ENCODE measurements at places on chromosomes 7 and 10.

DNA sequence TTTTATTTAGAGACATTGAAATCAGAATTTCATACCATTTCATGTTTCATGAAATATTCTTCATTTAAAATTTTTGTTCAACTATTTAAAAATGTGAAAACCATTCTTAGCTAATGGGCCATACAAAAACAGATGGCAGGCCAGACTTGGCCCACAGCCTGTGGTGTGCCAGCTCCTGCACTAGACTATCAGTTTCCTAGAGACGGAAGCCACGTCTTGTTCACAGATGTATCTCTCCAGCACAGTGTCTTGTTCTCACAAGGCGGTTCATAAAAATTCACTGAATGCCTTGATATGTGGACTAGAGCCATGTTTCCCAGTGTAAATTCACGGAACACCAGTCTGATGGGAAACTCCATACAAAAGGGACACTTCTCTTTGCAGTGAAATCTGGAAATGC, 216.0 kb downstream of the KCNMA1 start:
- no peak for DNase-seq

- peak; percentile 72 for DNase-seq
Observed at GRCh38 chr10:104580774-104581675, 60.1 kb upstream of the SORCS3 start.

- DNase-seq: peak; percentile 76
Observed at GRCh38 chr7:36283711-36284130, 105.9 kb upstream of the ANLN start.

- DNase-seq: no peak
Observed at GRCh38 chr7:484356-485101, 35.1 kb downstream of the PDGFA start.

DNA sequence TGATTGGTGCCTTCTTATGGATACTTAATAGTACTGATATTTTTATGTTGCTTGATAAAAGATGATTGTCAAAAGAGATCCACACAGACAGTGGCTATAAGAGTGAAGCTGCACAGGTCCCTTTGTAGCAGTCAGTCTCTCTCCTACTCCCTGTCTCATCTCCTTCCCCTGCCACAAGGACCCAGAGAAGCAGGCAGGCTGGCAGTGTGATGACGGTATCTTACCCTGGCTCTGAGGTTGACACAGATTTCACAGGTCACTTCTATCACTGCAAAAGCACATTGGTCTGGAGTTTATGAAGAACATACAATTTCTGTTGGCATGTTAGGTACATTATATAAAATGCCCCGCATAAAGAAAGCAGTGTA, 64.4 kb upstream of the AHR start:
- DNase-seq: peak; percentile 58

GRCh38 chr10:26440088-26440470, 1.9 kb downstream of the APBB1IP start:
- DNase-seq: no peak

DNA sequence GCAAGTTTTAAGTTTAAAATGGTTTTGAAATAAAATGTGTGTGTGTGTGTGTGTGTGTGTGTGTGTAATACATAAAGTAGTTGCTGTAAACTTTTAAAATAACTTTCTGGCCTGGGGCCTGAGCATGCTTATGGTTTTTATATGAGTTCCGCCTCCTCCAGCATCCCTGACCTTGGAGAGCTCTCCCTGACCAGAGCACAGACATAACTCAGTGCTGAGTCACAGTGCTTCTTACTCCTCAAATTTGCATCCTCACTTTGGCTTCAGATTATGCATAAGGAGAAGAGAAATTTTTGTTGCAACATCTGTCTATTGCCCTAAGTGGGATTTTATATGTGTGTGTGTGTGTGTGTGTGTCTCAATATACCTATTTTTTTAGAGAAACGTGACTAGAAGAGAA, 200.8 kb downstream of the ELMO1 start:
- no peak for DNase-seq

DNA sequence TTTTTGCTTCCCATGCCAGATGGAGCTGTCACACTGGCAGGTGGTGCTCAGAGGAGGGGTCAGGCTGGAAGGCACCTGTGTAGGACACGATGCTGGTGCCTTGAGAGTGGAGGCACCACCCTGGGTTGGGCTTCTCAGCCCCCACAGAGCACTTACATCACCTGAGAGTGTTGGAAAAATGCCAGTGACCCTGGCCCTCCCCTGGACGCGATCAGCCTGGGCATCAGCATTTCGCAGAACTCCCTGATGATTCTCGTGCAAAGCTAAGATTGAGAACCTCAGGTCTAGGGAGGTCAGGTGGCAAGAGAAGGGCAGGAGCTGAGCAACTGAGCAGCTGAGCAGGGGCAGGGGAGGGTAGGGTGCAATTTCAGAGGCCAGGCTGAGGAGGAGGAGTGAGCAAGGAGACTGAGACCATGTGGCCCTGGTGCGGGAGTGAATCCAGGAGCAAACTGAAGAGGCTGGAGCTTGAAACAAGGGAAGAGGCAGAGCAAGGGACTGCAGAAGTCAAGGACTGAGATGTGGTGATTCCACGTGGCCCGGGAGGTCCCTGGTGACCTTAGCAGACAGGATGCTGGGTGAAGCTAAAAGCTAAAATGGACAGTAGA, 24.7 kb upstream of the GRID1 start:
- no peak for DNase-seq

DNA sequence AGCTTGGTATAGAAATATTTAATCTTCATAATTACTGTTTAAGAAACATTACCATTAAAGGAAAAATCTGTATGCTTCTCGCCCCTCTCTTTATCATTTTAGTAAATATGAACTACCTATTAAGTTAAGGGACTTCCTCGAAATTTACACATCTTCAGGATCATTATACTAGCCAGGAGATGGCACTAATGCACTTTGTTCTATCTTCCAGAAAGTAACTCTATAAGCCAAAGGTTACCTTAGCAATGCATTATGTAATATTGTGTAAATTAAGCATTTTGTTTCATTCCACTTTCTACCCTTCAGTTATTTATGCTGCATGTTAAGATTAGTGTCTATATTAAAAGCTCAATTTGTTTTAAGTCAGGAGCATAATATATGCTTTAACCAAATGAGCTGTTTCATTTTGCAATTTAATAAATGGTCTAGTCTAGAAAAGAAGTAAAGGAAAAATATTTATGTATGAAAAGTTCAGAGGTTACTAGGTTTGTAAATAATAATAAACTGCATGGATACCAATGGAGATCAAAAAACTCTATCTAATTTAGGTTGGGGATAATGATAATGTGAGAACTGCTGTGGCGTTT, 128.5 kb downstream of the ANKRD7 start:
- DNase-seq: peak; percentile 20

- DNase-seq: no peak
Observed at GRCh38 chr7:14690486-14690885, 212.1 kb downstream of the DGKB start.

DNA sequence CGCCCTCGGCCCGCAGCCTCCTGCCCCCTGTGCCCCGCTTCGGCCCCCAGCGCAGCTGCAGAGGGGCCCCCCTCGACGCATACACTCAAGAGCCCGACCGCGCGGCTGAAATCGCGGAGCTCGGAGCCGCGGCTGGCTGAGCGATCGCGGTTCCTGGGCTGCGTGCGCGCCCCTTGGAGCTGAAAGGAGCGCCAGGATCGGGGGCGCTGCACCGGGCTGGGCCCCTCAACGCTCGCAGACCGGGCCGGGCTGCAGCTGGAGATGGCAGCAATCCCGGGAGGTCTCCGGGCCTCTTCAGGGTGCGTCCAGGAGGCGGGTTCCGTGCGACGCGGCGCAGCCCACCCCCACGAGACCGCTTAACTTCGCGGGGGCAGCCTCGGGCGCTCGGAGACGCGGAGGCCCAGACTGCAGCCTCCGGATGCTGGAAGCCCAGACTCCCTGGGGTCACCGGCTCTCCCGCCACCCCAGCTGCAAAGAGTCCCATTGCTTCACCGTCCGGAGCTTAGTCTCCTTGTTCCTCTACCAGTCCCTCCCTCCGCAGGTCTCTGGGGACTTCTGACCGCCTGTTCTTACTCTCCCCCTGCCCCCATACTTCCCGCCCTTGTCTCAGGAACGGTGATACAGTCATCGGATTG, 73.0 kb upstream of the LRRC4 start:
- peak; percentile 58 for DNase-seq

- peak; percentile 76 for DNase-seq
Observed at GRCh38 chr7:129824291-129825208, 128.2 kb downstream of the UBE2H start.

GRCh38 chr10:100020886-100021253, 11.1 kb upstream of the DNMBP start:
- no peak for DNase-seq

DNA sequence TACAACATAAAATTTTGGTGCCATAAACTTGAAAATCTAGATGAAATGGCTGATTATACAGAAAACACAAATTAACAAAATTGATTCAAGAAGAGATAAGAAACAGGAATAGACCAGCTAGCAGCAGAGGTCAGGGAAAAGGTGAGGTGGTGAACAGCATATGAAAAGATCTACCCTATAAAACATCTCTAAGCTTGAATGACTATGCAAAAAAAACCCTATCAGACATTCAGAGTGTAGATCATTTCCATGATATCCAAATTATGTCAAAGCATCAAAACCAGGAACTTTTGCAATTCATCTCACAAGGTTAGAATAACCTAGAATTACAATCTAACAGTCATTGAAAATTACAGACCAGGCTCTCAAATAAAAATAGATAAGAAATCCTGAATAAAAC, 14.6 kb upstream of the BPGM start:
- DNase-seq: no peak

DNA sequence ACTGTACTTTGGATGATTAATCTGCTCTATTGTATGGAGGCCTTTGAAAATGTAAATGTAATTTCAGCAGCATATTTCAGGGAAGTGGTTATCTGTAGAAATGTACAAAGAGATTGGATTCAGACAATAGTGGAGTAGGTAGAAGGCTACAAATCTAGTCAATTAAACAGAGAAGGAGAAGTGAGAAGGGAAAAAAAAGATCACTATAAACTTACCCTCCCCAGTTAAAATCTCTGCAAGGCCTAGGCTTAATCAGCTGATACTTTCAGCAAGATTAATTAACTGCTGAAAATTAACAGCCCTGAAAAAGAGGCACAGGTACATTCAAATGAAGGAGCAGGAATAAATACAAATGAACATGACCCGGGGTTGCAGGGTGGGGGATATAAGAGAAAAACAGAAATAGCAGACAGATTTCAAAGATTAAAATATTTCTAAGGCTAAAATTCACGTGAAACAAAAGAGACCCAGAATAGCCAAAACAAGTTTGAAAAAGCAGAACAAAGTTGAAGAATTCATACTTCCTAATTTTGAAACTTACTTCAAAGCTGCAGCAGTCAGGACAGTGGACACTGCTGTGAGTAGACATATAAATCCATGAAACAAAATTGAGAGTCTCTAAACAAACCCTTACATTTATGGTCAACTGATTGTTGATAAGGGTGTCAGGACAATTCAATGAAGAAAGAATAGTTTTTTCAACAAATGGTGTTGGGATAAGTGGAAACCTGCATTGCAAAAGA, 96.0 kb downstream of the NRCAM start:
- no peak for DNase-seq

DNA sequence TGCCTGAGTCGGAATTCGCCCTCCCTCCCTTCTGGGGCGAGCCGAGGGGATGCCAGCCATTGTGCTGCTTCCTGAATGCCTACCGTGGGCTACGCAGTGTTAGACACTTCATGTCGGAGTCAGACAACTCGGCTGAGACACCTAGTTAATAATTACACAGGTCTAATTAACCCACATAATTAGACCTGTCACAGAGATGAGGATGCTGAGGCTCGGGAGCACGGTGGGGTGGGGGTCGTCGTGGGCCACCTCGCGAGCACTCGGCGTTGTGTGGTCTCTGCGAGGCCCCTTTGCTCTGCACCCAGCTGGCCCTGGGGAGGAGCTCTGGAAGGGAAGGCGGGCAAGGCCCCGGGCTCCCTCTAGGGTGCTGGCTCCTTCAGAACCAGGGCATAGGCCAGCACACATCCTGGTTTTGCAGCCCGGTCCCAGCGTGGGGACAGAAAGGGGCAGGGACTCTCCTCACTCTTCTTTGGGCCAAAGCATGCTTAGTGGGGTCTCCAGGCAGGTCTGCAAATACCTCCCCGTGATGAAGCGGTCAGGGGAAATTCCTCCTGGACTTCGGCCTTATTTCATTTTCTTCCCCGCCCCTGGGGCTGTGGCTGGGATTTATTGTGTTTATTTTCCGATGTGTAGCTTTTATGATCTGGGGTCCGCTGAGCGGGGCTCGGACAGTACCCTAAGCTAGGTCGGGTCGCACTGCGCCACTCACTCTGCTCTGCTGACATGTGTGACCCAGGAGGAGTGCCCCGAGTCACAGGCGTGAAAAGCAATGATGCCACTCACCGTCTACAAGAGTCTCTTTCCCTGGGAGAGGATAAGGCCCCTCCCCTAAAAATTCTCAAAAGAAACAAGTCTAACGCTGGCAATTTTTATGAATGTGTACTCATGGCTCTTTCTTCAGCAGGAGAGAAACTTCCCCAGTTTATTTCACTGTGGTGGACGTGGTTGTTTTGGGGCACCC, 4.9 kb upstream of the FOXL3 start:
- no peak for DNase-seq

DNA sequence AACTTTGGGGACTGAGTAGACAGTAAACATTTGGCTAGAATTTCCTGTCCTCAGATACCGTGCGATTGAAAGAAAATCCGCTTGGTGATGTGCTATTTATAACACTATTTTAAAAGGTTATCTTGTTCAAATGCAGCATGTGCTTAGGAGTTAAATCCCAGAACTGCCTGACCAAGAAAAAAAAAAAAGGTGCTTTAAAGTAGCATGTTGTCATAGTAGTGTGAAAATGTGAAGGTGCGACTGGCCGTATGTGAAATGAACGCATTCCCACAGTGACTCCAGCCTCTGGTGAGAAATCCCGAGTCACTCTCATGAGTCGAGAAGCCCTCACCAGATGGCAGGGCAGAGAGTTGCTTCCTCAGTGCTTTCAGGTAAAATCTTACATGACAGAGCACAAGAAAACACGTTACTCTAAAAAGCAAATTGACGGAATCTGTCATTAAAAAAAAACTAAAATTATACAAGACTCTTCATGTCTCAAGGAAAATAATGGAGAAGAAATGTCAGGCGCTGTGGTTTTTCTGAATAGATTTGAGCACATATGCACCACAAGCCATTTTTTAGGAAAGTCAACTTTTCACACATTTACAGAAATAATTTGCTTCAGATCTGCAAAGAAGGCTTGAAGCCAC, 18.4 kb upstream of the KLF6 start:
- no peak for DNase-seq

DNA sequence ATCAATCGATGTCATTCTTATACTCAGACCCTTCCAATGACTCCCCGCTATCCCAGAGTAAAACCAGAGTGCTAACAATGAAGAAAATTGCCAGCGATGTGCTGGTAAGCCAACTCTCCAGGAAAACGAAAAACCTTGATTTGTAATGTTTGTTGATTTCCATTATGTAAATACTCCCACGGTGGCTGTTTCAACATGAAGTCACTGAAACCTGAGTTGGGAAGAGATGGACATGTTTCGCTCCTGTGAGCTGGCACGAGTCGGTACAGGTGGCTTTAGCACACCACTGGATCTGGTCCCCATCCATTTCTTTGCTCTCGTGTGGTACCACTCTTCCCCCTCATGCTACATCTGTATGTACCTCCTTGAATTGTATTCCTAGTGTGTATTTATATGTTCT, 52.9 kb downstream of the AP3M1 start:
- no peak for DNase-seq

- no peak for DNase-seq
Observed at GRCh38 chr10:123890226-123890625, 1.4 kb downstream of the CPXM2 start.

Data from GM12865 (cell line).